HFF-Myc (cell line): ENCODE measurements at places on chromosomes 16 and 17.

DNA sequence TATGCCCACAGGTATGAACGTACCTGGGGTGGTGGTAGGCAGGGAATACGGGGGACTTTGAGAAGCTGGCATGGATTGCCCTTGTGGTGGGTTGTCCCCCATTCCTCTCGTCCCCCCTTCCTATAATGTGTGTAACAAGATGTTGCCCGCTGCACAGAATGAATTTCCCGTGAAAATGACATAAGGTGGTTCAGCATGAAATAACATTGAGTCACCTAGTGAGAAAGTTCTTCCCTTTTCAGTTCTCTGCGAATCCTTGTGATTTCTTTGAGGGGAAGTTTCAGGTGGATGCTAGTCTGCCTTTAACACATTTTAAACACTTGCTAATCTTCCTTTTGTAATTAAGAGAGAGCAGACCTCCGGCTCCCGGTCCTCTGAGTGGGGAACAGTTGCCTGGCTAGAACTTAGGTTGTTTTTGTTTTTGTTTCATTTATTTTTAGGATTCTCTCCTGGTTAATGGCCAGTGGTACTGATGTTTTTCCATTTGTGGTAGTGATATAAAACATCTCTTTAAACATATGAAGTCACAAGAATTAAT lies 58.9 kb downstream of the RAP1GAP2 start:
- no peak for DNase-seq

DNA sequence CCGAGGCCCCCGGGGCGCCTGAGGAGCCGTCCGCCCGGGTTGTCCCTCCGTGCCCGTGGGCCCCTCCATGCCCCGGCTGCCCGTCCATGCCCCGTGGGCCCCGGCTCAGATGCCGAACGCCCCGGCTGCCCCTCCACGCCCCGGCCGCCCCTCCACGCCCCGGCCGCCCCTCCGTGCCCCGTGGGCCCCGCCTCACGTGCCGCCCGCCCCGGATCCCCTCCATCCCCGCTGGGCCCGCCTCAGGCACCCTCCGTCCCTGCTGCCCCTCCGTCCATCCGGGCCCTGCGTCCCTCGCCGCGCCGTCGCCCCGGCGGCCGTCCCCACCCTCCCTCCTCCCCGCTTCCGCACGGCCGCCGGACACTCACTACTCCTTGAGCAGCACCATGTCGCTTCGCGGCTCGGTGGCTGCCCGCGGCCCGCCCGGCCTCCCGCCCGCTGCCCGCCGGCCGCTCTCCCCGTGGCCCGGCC lies 382 bp downstream of the PITPNA start:
- DNase-seq, result no peak

GRCh38 chr17:7839190-7839875 lies 5.3 kb downstream of the KDM6B start:
- DNase-seq, result no peak

GRCh38 chr16:2155977-2156848 lies 631 bp downstream of the TRAF7 start:
- no peak for DNase-seq

GRCh38 chr17:60941028-60941427 lies 263.4 kb downstream of the BCAS3 start:
- peak; percentile 70 for DNase-seq

- DNase-seq, result no peak
Observed at GRCh38 chr16:66491716-66492064, 58.2 kb downstream of the TK2 start.
